ENCODE measurements at places on chromosomes 16 and 17. TPM values are rescaled to one million over a fixed set of nuclear protein-coding genes. Genes with fewer than 3 reads are reported as not detected.

The AANAT gene
- not detected for total RNA-seq

- DNase-seq, result no peak
Observed at GRCh38 chr17:58338841-58339754, 10.5 kb upstream of the TSPOAP1 start.

DNA sequence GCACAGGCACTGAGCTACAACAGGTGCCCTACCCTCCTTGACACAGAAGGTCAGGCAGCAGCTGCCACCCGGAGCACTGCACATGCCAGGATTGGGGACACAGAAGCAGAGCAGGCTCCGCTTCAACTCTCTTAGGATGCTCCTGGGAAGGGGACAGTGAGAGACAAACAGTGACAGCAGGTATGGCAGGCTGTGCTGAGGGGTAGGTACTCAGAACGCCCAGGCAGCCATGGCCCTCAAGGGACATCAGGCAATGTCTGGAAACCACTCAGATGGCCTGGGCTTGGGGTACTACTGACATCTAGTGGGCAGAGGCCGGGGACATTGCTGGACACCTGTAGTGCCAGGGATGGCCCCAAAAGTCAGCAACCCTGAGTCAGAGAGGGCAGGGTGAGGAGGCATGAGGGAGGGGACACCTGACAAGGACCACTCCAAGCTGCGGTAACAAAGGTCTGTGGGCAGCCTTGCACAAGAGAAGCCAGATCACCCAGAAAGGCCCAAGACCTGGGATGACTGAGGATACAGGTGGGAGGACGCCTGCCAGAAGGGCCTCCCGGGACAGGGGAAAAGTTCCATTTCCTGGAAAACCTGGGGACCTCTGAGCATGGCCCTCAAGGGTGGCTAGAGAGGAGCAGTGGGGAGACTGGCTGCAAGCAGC, 21.2 kb downstream of the PEMT start:
- peak; percentile 61 for DNase-seq

GRCh38 chr16:22297871-22298733, 893 bp downstream of the POLR3E start:
- peak; percentile 83 for DNase-seq

DNA sequence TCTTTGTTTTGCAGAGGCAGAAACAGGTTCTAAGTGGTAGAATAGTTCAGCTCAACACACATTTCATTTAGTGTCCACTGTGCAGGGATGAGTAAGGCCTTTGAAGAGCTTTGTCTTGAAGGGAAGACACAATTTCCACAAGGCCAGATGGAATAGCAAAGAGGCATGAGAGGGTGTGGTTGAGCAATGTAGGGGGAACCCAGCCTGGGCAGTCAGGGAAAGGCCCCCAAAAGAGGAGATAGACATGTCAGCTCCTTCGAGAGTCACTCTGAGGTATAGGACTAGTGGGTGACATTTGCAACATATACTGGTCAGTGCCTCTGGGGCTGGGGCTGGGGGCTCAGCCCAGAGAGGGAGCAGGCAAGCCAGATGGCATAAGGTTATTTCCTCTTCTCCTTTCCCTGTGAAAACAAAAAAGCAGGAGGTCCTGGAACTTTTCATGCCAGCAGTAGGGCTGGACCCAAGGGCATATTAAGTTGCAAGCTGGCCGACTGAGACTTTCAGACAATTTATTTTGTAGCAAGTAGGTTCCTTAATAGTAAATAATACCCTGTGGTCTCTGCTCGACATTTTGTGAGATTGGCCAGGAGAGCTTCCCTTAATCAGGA, 7.1 kb downstream of the ALKBH5 start:
- no peak for DNase-seq

GRCh38 chr16:48082516-48082915, 73.3 kb downstream of the ABCC12 start:
- no peak for DNase-seq

GRCh38 chr17:78993241-78993956, 13.7 kb upstream of the LGALS3BP start:
- peak; percentile 64 for DNase-seq

GRCh38 chr17:16383216-16383615, 2.3 kb downstream of the UBB start:
- DNase-seq, result no peak

- DNase-seq, result no peak
Observed at GRCh38 chr16:46830417-46830901, 521 bp downstream of the C16orf87 start.

- peak; percentile 89 for DNase-seq
Observed at GRCh38 chr17:7685533-7686221, 1.6 kb downstream of the TP53 start.

- no peak for DNase-seq
Observed at GRCh38 chr16:24482681-24483202, 56.6 kb upstream of the RBBP6 start.

The KRTAP2-1 gene
- not detected for total RNA-seq

The CACNG3 gene
- not detected for total RNA-seq

The TBL3 gene
- total RNA-seq, result 71.1 TPM

DNA sequence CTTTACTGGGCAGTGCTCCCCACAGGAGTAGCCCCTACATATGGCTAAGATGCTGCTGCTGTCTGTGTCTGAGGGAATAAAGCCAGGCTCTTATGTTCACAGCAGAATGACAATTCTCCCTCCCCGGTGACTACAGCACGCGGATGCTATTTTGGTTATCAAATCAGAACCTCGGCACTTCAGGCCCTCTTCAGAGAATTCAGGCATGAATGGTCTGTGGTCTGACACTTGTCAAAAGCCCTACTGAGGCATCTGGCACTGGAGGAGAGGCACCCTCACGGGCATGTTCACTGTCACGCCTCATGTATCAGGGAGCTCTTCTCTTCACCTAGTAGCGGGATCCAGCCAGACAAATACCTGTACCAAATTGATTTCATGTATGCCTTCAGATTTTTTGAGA, 30.4 kb downstream of the KIAA0513 start:
- no peak for DNase-seq

GRCh38 chr17:1058423-1059130, 61.6 kb downstream of the TIMM22 start:
- DNase-seq, result peak; percentile 68

- no peak for DNase-seq
Observed at GRCh38 chr16:65124596-65124995, 2.7 kb upstream of the CDH11 start.

DNA sequence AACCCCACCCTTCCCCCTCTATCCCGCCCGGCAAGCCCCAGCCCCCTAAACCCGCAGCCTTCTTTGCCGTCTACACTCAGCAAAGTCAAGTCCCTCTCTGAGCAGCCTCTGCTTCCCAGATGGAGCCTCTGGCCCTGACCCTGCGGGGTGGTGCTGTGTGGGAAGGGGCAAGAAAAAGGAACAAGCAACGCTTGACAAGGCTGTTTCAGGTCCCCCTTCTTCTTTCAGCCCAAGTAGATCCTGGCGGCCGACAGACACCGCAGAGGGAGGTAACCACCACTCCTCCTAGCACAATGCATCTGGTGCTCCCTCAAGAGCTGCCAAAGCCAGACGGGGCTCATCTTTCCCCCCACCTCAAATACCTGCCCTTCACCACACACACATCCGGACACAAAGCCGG, 178.3 kb downstream of the ENGASE start:
- DNase-seq, result no peak

The RRAD gene
- total RNA-seq, result 2.2 TPM

The MAP2K6 gene
- 8.3 TPM for total RNA-seq

GRCh38 chr16:57279780-57280638, 4.5 kb downstream of the PLLP start:
- DNase-seq, result no peak

GRCh38 chr16:66740010-66740409, 11.4 kb downstream of the DYNC1LI2 start:
- no peak for DNase-seq

The RCVRN gene
- not detected for total RNA-seq

DNA sequence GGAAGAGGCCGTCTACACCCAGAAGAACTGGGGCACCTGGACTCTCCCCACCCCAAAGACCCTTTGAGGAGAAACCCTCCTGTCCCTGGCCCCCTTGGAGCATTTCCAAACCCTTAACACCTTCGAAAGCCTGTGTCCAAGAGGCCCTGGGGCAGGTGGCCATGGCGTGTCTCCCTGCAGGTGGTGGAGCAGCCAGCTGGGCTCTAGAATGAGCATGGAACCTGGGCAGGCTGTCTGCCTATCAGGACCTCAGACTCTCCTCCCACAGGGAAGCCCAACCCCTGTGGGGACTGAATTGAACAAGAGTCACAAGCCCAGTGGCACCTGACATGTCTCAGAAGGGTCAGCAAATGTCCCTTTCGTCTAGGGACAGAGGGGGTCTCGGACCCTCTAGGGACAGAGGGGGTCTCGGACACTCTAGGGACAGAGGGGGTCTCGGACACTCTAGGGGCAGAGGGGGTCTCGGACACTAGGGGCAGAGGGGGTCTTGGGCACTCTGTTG, 8.4 kb downstream of the CBX4 start:
- no peak for DNase-seq

GRCh38 chr17:59333836-59334235, 2.4 kb downstream of the YPEL2 start:
- DNase-seq, result no peak

The HP gene
- total RNA-seq, result not detected

GRCh38 chr17:12584727-12585126, 81.0 kb upstream of the MYOCD start:
- no peak for DNase-seq

DNA sequence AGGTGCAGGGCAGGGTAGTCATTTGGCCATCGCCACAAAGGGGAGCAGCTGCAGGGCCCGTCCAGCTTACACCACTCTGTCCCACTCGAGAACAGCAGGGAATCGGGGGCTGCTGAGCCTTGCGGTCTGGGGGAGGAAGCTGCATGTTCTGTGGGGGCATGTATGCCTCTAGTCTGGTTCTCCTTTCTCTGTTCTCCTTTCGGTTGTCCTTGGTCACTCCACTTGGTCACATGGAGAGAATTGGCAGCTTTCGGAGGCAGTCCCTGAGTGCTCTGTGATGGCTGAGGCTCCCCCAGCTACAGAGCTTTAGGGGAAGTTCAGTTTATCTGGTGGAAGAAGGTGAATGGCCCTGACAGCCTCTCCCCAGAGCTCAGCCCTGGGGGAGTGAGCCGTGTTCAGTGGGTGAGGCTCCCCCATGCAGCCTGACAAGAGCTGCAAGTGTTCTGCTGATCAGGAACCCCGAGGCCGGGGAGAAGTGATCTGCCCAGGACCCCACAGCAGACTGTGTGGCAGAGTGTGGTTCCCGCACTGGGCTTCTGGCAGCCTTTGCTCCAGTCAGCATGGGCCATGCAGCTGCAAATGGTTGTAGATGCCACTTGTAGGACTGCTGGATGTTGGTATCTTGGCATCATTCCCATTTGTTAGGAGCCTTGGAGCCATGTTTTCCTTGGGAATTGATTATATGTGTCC, 22.3 kb upstream of the SMPD3 start:
- DNase-seq, result no peak

The NKD1 gene
- 0.20 TPM for total RNA-seq

- peak; percentile 60 for DNase-seq
Observed at GRCh38 chr16:54284319-54284930, 2.2 kb downstream of the IRX3 start.

The HIGD1B gene
- total RNA-seq, result not detected

The LAT gene
- total RNA-seq, result 9.7 TPM

The RAB11FIP4 gene
- 25.2 TPM for total RNA-seq

The SRCIN1 gene
- total RNA-seq, result 46.6 TPM

GRCh38 chr16:81445966-81446906, 1.6 kb downstream of the CMIP start:
- peak; percentile 65 for DNase-seq

The C17orf50 gene
- total RNA-seq, result not detected

The TRPV2 gene
- 1.0 TPM for total RNA-seq

The MPP2 gene
- 5.5 TPM for total RNA-seq

The KRTAP1-1 gene
- 15.9 TPM for total RNA-seq

- DNase-seq, result no peak
Observed at GRCh38 chr16:79288066-79288465, 312.5 kb downstream of the MAF start.

- no peak for DNase-seq
Observed at GRCh38 chr16:78703936-78704335, 604.5 kb downstream of the WWOX start.

The LRRC37A gene
- total RNA-seq, result 8.6 TPM

Measured in Calu3 (cell line).